ENCODE measurements at places on chromosomes 2 and 18.

DNA sequence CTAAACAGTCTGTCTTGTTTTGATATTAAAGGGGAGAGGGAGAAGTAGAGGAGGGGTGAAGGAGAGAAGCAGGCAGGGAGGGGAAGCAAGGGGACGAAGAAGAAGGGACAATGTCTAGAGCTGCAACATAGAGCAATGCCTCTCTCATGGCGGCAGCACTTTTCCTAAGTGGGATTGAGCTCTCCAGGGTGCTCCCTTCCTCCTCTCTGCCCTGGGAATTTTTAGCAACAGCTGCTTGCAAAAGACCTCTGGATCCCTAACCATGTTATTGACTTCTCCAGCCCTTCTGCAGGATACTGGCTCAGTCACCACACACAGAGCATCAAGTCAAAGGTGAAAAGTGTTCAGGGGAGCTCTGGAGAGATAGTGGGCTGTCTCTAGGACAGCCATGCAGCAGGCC is 734.9 kb downstream of the EPHA4 start:
- DNase-seq: no peak

GRCh38 chr2:109312902-109313301 is 183.9 kb downstream of the SH3RF3 start:
- DNase-seq: no peak

GRCh38 chr2:148876595-148877402 is 1.8 kb downstream of the KIF5C start:
- no peak for DNase-seq

- DNase-seq: no peak
Measured at GRCh38 chr2:221422516-221423209, 149.4 kb downstream of the EPHA4 start.

DNA sequence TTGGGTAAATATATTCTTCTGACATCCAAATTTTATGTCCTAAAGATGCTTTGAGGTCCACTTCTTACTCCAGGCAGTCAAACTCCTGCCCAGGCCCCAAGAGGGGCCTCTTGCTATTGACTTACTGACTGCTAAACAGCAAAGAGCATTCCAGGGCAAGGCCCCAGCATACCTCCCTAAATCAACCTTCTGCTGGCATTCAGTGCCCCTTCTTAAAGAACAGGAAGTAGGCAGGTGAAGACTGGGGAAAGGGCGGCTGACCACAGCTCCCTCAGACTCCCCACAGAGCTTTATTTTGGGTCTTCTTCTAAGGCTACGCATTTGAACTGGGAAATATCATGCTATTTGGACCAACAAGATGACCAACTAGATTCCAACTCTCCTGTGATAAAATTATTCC is 68.9 kb downstream of the USP40 start:
- DNase-seq: no peak

GRCh38 chr2:49807689-49808088 is 653.4 kb upstream of the FSHR start:
- no peak for DNase-seq

- peak; percentile 47 for DNase-seq
Measured at GRCh38 chr2:165573534-165574461, 104.3 kb downstream of the CSRNP3 start.

- no peak for DNase-seq
Measured at GRCh38 chr2:168687314-168687713, 115.1 kb upstream of the NOSTRIN start.

DNA sequence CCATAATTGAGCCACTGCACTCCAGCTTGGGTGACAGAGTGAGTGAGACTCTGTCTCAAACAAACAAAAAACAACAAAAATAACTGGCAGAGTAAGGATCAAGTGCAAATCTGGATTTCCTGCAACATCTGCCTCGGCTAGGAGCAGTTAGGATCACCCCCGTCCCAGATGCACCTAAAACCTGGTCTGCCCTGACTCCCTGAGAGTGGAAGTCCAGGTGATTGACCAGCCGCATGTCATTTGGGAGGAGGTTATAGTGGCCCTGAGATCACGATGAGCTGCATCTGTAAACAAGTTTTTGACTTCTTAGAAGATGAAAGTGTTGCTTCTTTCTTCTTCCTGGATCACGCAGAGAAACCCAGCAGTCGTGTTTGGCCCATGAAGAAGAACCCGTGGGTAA is 5.0 kb upstream of the ESPNL start:
- DNase-seq: no peak

GRCh38 chr2:219178377-219179175 is 501 bp downstream of the RETREG2 start:
- DNase-seq: no peak

GRCh38 chr2:65431421-65432226 is 775 bp downstream of the SPRED2 start:
- no peak for DNase-seq

DNA sequence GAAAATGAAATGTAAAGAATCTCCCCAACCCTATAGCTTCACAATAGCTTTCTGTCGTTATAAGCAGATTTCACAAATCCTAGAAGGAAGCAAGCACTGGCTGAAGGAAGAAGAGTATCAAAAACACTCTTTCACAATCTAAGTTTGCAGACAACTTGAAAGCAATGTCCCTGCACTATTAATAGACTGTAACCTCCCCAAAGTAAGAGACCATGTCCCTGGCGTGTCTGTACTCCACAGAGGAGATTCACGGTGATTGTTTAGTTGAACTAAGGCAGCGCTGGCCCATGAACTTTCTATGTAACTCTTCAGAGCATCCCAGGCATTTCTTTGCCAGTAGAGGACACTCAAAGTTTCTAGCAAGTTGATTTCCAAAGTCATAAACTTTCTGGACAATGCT is 128.0 kb upstream of the HNRNPA3 start:
- no peak for DNase-seq

DNA sequence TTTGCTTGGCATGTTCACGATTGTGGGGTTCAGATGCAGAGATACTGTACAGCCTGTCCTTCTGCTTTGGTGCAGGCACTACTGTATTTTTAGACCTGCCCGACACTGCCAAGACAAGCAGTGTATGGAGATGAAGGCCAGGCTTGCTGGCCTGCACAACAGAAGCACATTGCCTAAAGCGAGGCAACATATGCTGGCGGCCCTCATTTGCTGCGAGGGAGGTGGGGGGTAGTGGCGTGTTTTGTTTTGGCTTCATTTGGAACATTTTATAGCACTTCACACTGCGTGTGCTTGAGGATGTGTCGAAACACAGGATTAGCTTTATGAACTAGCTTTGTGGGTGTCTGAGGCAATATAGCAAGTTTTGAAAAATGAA is 27.0 kb downstream of the TMEM182 start:
- peak; percentile 50 for DNase-seq

GRCh38 chr18:57175532-57175931 is 28.6 kb downstream of the BOD1L2 start:
- DNase-seq: no peak

- DNase-seq: no peak
Measured at GRCh38 chr2:69831354-69831905, 2.0 kb downstream of the GMCL1 start.

DNA sequence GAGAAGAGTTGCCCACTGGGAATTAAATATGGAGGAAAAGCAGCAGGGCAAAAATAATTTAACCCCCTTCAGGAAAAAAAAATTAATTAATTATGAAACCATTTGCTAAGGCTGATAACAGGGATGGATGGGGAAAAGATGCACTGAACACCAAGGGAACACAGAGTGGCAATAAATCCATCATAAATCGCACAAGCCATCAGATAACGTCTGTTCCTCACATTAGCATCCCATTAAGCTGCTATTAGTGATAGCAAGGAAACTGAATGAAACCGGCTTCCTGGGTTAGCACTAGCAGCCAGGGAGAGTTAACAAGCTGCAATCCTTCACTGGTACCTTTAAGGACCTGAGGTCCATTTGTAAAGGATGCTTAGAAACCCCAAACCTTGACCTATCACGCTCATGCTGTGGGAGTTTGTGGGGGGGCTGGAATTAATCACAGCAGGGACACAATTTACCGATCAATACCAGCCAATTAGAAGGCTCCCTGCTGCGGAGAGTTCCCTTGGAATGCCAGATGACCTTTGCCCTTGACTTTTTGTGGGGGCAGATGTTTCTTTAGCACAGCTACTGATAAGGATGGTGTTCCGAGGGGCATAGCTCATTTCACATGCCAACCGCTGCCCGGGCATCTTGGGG is 175.5 kb upstream of the KLF7 start:
- DNase-seq: no peak

DNA sequence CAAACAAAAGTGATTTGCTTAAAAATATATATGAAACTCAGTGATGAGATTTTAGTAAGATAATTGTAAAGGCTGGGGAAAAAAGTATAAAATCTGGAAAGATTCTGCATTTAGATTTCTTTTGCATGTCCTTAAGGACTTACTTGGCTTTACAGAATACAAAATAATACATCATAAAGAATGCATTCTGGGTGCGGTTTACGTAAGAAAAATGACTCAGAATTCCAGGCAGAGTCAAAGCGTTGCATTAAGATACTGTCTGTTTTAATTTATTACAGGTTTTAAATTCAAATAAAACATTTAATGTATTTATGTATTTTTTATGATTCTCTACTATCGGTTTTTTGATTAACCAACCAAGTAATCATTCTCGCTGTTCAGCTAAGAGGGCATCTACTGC is 178.0 kb downstream of the SH3BP4 start:
- no peak for DNase-seq

DNA sequence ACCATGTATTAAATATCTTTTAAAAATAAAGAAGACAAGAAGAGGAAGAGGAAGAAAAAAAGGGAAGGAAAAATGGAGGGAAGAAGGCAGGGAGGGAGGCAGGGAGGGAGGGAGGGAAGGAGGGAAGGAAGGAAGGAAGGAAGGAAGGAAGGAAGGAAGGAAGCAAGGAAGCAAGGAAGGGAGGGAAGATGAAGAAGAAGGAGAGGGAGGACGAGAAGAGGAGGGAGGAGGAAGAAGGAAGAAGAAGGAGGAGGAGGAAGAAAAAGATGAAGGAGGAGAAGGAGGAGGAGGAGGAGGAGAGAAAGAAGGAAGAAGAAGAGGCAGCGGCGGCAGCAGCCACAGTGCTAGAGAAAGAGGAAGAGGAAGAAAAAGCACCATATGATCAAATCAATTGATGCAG is 189.6 kb downstream of the EXOC6B start:
- DNase-seq: no peak

- DNase-seq: no peak
Measured at GRCh38 chr2:44118257-44118656, 50.4 kb upstream of the PPM1B start.

GRCh38 chr18:29664278-29665036 is 1378.1 kb downstream of the DSC3 start:
- no peak for DNase-seq

GRCh38 chr2:26848336-26849055 is 564 bp downstream of the DPYSL5 start:
- no peak for DNase-seq

- no peak for DNase-seq
Measured at GRCh38 chr18:45398448-45398847, 216.8 kb upstream of the SLC14A2 start.

DNA sequence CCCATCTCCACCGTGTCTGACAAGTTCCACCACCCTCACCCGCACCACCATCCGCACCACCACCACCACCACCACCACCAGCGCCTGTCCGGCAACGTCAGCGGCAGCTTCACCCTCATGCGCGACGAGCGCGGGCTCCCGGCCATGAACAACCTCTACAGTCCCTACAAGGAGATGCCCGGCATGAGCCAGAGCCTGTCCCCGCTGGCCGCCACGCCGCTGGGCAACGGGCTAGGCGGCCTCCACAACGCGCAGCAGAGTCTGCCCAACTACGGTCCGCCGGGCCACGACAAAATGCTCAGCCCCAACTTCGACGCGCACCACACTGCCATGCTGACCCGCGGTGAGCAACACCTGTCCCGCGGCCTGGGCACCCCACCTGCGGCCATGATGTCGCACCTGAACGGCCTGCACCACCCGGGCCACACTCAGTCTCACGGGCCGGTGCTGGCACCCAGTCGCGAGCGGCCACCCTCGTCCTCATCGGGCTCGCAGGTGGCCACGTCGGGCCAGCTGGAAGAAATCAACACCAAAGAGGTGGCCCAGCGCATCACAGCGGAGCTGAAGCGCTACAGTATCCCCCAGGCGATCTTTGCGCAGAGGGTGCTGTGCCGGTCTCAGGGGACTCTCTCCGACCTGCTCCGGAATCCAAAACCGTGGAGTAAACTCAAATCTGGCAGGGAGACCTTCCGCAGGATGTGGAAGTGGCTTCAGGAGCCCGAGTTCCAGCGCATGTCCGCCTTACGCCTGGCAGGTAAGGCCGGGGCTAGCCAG is 1.2 kb downstream of the ONECUT2 start:
- no peak for DNase-seq

DNA sequence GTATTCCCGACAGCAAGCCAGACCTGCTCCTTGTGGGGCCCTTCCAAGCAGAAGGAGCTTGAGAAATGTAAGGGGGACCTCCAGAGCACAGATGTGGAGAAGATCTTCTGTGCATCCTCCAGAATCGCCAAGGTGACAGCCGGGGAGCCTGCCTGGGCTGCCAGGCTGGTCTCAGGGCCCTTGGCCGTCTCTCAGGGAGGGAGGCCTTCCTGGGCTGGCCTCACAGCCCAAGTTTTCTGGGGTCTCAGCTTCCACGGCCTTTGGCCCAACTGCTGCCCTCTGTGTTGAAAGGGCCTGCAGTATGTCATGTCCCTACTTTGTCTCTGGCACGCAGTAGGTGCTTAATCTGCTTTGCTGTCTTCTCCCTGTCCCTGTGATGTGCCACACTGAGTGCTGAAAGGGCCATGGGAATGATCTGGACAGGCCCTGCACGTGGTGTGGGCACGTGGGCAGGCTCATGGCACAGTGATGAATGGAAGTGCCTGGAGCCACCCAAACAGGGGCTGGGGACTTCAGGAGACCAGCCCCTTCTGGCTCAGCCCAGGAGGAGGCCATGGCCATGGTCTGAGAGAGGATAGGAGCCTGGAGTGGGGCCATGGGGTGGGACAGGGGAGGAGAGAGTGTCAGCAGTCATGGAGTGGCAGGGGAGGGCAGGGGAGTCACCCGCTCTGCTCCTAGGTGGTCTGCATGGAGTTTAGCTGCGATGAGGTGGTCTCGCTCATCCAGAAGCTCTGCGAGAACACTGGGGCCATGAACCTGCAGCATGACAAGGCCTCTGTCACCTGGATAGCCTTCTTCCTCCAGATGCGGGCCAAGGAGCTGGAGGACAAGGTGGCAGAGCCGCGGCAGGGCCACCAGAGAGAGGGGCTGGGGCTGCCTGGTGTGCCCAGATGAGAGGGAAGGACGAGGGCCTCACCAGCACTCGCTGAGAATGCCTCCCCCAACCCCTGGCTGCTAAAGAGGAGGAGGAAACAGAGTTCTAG is 35.4 kb downstream of the HJURP start:
- no peak for DNase-seq
